Purkinje cell (primary cell): ENCODE measurements at places on chromosomes 11 and 22. TPM values are rescaled to one million over a fixed set of nuclear protein-coding genes. Genes with fewer than 3 reads are reported as not detected.

The APLNR gene
- polyA plus RNA-seq = not detected in 2 replicates

The XKR3 gene
- polyA plus RNA-seq = not detected in 2 replicates

The INS gene
- not detected in 2 replicates for polyA plus RNA-seq

The PELI3 gene
- polyA plus RNA-seq = 1.9 and 3.8 TPM in 2 replicates

The KCNJ4 gene
- polyA plus RNA-seq = not detected in 2 replicates

The RNF26 gene
- polyA plus RNA-seq = 3.4 and 8.3 TPM in 2 replicates

The TNKS1BP1 gene
- 3.7 and 5.3 TPM in 2 replicates for polyA plus RNA-seq

The KRTAP5-9 gene
- polyA plus RNA-seq = not detected in 2 replicates

The LDHAL6A gene
- 0.15 TPM in 1 of 2 replicates, not detected in the other for polyA plus RNA-seq

The OR8D4 gene
- polyA plus RNA-seq = not detected in 2 replicates

The TTLL8 gene
- not detected in 2 replicates for polyA plus RNA-seq

The GNAZ gene
- 24.5 and 27.3 TPM in 2 replicates for polyA plus RNA-seq

The FAM180B gene
- polyA plus RNA-seq = not detected in 2 replicates
